A549 treated with DMSO at 1 μM for 4 hours (cell line): ENCODE measurements at places on chromosomes 5 and 9. TPM values are rescaled to one million over a fixed set of nuclear protein-coding genes. Genes with fewer than 3 reads are reported as not detected.

The TRIM41 gene
- 22.2 to 31.2 TPM (median 27.6 TPM) in 5 replicates for total RNA-seq

The MCC gene
- total RNA-seq: 0.18 to 0.45 TPM (median 0.37 TPM) in 5 replicates

The C9orf153 gene
- 0.14 to 0.65 TPM (median 0.26 TPM) in 3 of 5 replicates, not detected in the others for total RNA-seq

The PNPLA7 gene
- total RNA-seq: 0.63 to 1.2 TPM (median 0.83 TPM) in 5 replicates

The GARIN3 gene
- total RNA-seq: not detected in 5 replicates

The S1PR3 gene
- total RNA-seq: 27.0 to 36.6 TPM (median 33.5 TPM) in 5 replicates

The SPATA31A3 gene
- not detected in 5 replicates for total RNA-seq

The EPB41L4A gene
- total RNA-seq: 1.1 to 1.5 TPM (median 1.3 TPM) in 5 replicates

The LCN2 gene
- 2.2 to 6.1 TPM (median 3.3 TPM) in 5 replicates for total RNA-seq

The NME5 gene
- total RNA-seq: not detected in 5 replicates

The KIF24 gene
- 3.5 to 4.2 TPM (median 3.6 TPM) in 5 replicates for total RNA-seq

The SLC6A3 gene
- total RNA-seq: 0.09 to 0.25 TPM (median 0.10 TPM) in 5 replicates
